ENCODE measurements at places on chromosomes 3 and 15.
A peak's percentile ranks its signal among the peaks of the same experiment; 100 is the strongest.

DNA sequence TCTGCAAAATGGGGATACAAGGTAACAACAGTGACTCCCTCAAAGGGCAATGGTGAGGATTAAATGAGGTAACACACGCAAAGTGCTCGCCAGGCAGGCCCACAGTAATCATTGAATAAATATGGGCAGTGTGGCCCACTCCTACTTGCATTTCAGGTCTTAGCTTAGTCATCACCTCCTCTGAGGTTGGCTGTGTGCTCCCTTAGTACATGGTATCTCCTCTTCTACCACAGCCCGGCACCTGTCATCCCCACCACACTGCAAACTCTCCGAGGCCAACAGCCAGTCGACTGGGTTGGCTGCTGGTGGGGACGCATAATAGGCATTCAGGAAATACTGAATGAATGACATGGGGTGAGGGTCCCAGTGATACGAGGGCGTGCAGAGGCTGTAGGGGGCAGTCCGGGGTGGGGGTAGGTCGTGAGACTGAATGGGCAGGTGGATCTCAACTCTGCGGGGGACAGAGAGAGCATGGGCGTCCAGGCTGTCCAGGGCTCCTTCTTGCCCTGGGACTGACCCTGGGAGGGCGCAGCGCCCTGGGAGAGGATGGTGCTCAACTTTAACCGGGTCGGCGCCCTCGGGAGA, 375 bp upstream of the MYZAP start:
- no peak overlapping the region for H3K27ac ChIP-seq
- H3K27me3 ChIP-seq: peaks cover 43% of the 10 kb centered on the region
- no peaks in the 10 kb centered on the region for H3K36me3 ChIP-seq
- H3K4me1 ChIP-seq: peaks cover 11% of the 10 kb centered on the region
- H3K4me3 ChIP-seq: peak overlapping the region; percentile 75

DNA sequence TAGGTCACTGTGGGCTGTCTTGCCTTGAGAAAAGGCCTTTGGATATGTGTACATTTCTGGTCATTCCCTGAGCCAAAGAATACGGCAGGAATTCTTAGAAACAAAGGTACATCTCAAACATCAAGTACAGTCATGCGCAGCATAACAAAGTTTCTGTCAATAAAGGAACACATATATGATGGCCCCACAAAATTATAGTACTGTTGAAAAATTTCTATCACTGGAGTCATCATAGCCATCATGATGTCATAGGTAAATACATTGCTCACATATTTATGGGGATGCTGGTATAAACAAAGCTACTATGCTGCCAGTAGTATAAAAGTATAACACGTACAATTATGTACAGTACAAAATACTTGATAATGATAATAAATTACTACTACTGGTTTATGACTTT, 38.9 kb upstream of the NECTIN3 start:
- DNase-seq: no peak
- H3K27ac ChIP-seq: no peak overlapping the region
- no peak overlapping the region for H3K4me3 ChIP-seq
- peaks cover 8% of the 10 kb centered on the region for H3K36me3 ChIP-seq
- peaks cover 2% of the 10 kb centered on the region for H3K4me1 ChIP-seq
- H3K27me3 ChIP-seq: no peaks in the 10 kb centered on the region

- H3K4me1 ChIP-seq: peaks cover 29% of the 10 kb centered on the region
- DNase-seq: no peak
- no peaks in the 10 kb centered on the region for H3K27me3 ChIP-seq
- H3K4me3 ChIP-seq: no peak overlapping the region
- H3K36me3 ChIP-seq: peaks cover 28% of the 10 kb centered on the region
- H3K27ac ChIP-seq: no peak overlapping the region
Observed at GRCh38 chr3:123096731-123097130, 29.9 kb downstream of the PDIA5 start.

DNA sequence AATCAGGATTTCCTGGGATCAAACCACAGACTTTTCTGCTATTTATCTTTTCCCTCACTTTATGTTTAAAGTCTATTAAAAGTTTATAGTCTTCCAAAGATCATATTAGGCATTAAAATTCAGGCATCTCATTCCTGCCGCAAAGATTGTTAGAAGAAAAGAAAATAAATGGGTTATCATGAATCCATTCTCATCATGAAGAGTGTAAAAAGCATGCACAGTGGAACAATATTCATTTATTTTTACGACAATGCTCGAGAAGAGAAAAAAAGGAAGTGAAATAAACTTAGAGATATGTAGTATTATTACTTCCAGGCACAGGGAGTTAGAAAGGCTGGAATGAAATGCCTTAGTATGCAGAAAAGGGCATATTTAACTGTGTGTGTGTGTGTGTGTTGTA, 213.7 kb upstream of the PLSCR5 start:
- H3K27ac ChIP-seq: no peak overlapping the region
- no peak for DNase-seq
- no peaks in the 10 kb centered on the region for H3K4me1 ChIP-seq
- no peaks in the 10 kb centered on the region for H3K27me3 ChIP-seq
- H3K4me3 ChIP-seq: no peak overlapping the region

DNA sequence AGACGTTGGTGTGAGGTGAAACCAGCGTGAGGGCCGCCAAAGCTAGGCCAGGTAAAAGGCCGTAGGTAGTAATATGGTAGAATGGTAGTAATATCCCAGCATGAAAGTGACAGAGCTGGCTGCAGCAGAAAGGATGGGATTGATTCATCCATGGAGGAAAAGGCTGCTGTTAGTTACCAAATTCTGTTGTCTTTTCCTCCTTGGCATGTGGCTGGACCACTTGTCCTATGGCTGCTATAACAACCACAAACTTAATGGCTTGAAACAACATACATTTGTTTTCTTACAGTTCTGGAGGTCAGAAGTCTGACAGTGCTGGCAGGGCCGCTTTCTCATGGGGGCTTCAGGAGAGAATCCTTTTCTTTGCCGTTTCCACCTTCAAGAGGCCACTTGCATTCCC, 47.8 kb upstream of the CHST2 start:
- H3K27me3 ChIP-seq: peaks cover 2% of the 10 kb centered on the region
- peaks cover 13% of the 10 kb centered on the region for H3K36me3 ChIP-seq
- peak overlapping the region; percentile 28 for H3K27ac ChIP-seq
- H3K4me3 ChIP-seq: no peak overlapping the region
- peaks cover 43% of the 10 kb centered on the region for H3K4me1 ChIP-seq

- H3K36me3 ChIP-seq: peaks cover 7% of the 10 kb centered on the region
- H3K4me3 ChIP-seq: no peak overlapping the region
- no peaks in the 10 kb centered on the region for H3K4me1 ChIP-seq
- DNase-seq: no peak
- H3K27ac ChIP-seq: no peak overlapping the region
Observed at GRCh38 chr3:160081958-160082533, 93.4 kb downstream of the IL12A start.

- no peak overlapping the region for H3K4me3 ChIP-seq
- no peak overlapping the region for H3K27ac ChIP-seq
- peaks cover 18% of the 10 kb centered on the region for H3K36me3 ChIP-seq
- no peak for DNase-seq
- no peaks in the 10 kb centered on the region for H3K27me3 ChIP-seq
Observed at GRCh38 chr3:142498397-142499180, 50.8 kb upstream of the XRN1 start.

DNA sequence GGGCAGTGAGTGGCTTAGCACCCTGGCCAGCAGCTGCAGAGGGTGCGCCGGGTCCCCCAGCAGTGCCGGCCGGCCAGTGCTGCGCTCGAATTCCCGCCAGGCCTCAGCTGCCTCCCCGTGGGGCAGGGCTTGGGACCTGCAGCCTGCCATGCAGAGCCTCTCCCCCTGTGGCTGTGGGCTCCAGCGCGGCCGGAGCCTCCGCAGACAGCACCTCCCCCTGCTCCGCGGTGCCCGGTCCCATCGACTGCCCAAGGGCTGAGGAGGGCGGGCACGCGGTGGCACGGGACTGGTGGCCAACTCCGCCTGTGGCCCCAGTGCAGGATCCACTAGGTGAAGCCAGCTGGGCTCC, 386.3 kb downstream of the CNTN4 start:
- H3K36me3 ChIP-seq: peaks cover 71% of the 10 kb centered on the region
- H3K4me1 ChIP-seq: no peaks in the 10 kb centered on the region
- DNase-seq: no peak
- no peak overlapping the region for H3K27ac ChIP-seq
- no peak overlapping the region for H3K4me3 ChIP-seq
- H3K27me3 ChIP-seq: peaks cover 3% of the 10 kb centered on the region

DNA sequence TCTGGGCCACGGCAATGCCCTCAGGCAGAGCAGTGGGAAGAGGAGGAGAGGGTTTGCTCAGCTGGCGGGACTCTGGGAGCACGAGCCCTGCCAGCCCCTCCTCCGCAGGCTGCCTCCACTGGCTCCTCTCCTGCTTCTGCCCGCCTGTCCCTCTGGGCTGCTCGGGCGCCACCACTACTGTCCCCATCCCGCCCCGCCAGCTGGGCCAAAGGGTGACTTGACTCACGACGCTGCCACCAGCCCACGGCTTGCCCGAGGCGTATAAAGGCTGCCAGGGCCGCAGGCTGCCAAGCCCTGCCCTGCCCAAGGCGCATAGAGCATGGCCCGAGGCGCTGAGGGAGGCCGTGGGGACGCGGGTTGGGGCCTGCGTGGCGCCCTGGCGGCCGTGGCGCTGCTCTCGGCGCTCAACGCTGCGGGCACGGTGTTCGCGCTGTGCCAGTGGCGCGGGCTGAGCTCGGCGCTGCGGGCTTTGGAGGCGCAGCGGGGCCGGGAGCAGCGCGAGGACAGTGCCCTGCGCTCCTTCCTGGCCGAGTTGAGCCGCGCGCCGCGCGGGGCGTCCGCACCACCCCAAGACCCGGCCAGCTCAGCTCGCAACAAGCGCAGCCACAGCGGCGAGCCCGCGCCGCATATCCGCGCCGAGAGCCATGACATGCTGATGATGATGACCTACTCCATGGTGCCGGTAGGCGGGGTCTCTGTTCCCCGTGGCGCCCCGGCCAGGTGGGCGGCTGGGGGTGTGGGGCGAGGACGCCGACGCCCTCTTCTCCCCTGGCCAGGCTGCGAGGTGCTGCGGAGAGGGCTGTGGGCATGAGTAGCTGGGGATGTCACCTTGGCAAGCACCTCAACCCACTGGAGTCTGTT, at the start of gene GLDN:
GLDN (plus strand) TSS at position 290 of the 861 bp plus-strand sequence; CDS start at position 320, 30 bp downstream.
- H3K27ac ChIP-seq: no peak within 1 kb of the TSS
- H3K27me3 ChIP-seq: peaks cover 61% of the 10 kb centered on the region
- peak within 1 kb of the TSS; percentile 58 for H3K4me3 ChIP-seq
- 0 out of 2 replicates have a peak, but pooled peaks cover 4% of the 10 kb centered on the region for H3K4me1 ChIP-seq

- H3K36me3 ChIP-seq: no peaks in the 10 kb centered on the region
- no peak for DNase-seq
- H3K4me3 ChIP-seq: no peak overlapping the region
- H3K27ac ChIP-seq: no peak overlapping the region
- no peaks in the 10 kb centered on the region for H3K27me3 ChIP-seq
Observed at GRCh38 chr15:98126326-98127085, 166.0 kb downstream of the ARRDC4 start.

DNA sequence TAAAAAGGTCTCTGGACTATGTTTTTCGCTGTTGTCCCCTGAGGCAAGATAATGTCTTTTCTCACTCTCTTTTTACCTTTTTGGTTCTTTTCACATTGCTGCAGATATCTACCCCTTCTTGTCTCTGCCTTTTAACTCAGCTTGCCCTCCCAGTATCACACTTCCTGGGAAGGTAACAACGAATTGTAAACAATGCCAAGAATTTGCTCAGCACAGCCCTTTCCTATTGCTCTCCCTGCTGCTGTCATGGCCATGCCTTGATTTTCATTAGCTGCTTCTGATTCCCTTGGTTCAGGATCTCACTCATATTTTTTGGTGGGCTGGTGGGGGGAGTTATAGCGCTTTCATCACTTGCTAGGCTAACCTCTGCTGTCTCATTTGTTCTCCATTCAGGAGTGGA, 123.1 kb upstream of the DPH6 start:
- peak overlapping the region; percentile 90 for H3K27ac ChIP-seq
- no peak overlapping the region for H3K4me3 ChIP-seq
- DNase-seq: no peak
- no peaks in the 10 kb centered on the region for H3K27me3 ChIP-seq

DNA sequence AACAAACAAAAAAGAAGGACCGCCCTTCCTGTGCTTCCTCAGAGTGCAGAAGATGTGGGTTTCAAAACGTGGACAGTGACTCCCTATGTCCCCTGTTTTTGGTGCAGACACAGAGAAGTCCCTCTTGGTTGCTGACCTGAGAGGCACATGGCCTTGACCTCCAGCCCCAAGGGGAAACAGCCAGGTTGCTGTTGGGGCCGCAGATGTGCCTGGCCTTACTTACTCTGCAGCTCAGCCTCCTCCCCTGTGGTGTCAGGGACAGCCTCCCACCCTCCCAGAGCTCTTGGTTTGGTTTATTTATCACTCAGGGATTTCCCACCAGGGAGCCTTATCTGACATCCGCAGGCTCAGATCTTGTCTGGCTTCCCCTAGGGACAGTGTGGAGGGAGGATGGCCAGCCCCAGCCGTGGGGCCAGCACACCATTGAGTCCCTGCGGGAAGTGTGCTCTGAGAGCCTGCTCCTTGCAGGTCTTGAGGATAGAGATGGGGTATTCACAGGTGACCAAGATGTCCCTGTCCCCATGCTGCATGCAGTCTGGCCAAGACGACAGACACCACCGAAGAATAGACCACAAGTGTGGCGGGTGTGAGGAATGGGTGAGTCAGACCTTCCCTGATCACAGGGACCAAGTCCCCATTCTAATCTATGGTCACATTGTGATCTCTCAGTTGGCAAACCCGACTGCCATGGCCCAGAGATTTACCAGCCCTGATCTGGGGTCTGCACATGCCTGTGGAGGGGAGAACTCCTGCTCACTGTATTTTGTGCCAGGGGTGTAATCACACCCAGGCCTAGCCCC, 134.3 kb upstream of the ABHD17C start:
- H3K36me3 ChIP-seq: no peaks in the 10 kb centered on the region
- no peaks in the 10 kb centered on the region for H3K27me3 ChIP-seq
- peaks cover 9% of the 10 kb centered on the region for H3K4me1 ChIP-seq
- no peak overlapping the region for H3K27ac ChIP-seq
- no peak overlapping the region for H3K4me3 ChIP-seq
- DNase-seq: no peak

DNA sequence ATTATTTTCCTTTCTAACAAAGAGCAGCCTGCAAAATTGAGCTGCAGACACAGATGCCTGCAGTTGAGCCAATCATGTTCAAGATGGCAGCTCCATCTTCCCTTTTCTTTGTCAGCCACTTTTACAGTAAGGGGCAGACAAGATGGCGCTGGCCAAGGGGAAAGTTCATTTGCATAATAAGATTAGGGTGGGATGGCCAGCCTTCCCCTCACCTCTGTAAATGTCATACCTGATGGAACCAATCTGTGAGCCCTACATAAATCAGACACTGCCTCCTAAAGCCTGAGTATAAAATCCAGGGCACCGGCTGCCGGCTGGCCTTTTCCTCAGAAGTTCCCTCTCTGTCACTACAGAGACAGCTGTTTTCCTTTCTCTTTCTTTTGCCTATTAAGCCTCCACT, 15.8 kb downstream of the PATL2 start:
- peaks cover 7% of the 10 kb centered on the region for H3K27me3 ChIP-seq
- no peak for DNase-seq
- no peaks in the 10 kb centered on the region for H3K36me3 ChIP-seq
- H3K4me3 ChIP-seq: no peak overlapping the region
- no peaks in the 10 kb centered on the region for H3K4me1 ChIP-seq
- H3K27ac ChIP-seq: no peak overlapping the region

Data from WTC11 (cell line).